ENCODE measurements at places on chromosomes 6 and 20. TPM values are rescaled to one million over a fixed set of nuclear protein-coding genes. Genes with fewer than 3 reads are reported as not detected.
A peak's percentile ranks its signal among the peaks of the same experiment; 100 is the strongest.

DNA sequence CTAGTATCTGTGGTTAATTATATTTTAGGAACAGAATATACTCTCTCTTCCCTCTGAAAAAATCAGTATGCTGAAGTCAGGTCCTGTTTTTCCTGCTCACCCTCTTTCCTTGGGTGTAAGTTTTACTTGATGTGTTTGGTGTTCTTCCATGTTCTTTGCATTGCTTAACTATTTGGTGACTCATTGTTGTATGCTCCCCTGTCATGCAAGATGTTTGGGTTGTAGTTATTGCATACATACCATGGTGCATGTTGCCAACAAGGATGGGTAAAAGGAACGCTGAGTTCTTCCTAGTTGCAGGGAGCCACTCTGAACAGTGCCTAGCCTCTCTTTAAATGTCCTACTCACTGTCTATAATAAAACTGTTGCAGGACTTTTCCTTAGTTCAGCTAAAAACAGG lies 207.9 kb upstream of the LAMP5 start:
- no peak for DNase-seq

- no peak for DNase-seq
Measured at GRCh38 chr6:21792177-21792576, 198.6 kb downstream of the SOX4 start.

- DNase-seq = no peak
Measured at GRCh38 chr20:46051556-46052308, 22.7 kb downstream of the SLC12A5 start.

GRCh38 chr20:3785240-3786125 lies 1.1 kb downstream of the CENPB start:
- DNase-seq = no peak

DNA sequence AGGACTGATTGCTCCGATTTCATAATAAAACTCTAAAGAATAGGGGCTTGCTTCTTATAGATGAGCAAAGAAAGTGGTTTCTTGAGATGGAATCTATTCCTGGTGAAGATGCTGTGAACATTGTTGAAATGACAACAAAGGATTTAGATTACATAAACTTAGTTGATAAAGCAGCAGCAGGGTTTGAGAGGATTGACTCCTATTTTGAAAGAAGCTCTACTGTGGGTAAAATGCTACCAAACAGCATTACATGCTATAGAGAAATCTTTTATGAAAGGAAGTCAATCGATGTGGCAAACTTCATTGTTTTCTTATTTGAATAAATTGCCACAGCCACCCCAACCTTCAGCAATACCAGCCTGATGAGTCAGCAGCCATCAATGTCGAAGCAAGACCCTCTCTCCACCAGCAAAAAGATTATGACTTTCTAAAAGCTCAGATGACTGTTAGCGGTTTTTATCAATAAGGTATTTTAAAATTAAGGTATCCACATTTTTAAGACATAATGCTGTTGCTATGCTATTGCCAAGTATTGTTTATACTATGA lies 12.7 kb upstream of the MTRF1L start:
- no peak for DNase-seq

The NKAPL gene
- total RNA-seq = not detected

GRCh38 chr20:56857950-56858349 lies 228.8 kb downstream of the TFAP2C start:
- no peak for DNase-seq

The BCAS1 gene
- total RNA-seq = not detected

DNA sequence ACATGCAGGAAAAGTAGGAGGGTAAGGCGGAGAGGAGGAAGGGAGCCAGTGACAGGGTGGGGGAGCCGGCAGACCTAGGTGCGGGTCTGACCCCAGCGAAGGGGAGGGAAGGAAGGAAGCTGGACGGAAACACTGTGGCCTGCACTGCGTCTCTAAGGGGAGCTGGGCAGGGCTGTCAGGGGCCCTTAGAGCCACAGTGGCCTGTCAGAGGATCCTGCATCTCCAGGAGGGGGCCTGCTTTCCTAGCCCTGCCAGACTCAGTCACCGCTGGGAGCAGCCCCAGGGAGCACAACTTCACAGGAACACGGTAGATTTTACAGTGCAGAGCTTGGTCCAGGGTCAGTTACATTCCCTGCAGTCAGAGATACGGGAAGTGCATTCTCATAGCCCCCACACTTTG lies 118.2 kb downstream of the PACRG start:
- DNase-seq = no peak

The TTLL9 gene
- total RNA-seq = not detected

DNA sequence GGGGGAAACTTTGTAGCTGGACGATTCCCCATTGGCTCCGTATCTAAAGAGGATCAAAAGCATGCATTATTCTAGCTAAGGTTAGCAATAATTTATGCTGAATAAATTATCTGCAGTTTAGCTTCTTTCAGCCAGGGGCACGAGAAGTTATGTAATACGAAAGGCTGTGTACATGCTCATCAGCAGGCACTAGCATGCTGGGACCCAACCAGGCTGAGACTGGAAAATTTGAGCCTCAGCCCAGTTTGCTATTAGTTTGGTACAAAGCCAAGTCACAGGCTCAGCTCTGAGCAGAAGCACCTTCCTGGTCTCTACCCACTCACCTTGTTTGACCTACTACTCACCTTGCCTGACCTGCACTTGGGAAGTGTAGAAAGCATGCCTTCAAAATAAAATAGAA lies 328.1 kb upstream of the ARID1B start:
- no peak for DNase-seq

The VIP gene
- total RNA-seq = not detected

- DNase-seq = peak; percentile 55
Measured at GRCh38 chr20:34824806-34825529, 483 bp downstream of the NCOA6 start.

Data from cardiac muscle cell (in vitro differentiated cells and primary cell).